Gastroesophageal sphincter (tissue), 4 donors: ENCODE measurements at places on chromosomes 5 and 9.

GRCh38 chr5:151495320-151495719, 47.9 kb downstream of the SLC36A1 start:
- no peak for ATAC-seq

DNA sequence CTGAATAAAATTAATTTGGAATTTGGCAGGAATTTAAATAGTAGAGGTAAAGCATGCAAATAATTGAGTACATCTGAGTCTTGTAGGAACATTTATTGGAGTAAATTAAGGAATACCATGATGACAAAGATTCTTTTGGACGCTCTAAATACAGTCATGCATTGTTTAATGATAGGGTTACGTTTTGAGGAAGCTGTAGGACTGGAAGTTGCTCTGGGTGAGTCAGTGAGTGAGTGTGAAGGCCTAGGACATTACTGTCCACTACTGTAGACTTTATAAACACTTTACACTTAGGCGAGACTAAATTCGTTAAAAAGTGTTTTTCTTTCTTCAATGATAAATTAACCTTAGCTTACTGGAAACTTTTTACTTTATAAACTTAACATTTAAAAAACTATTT, 113.0 kb downstream of the FAM170A start:
- no peak for ATAC-seq

- no peak for ATAC-seq
Measured at GRCh38 chr5:45793638-45794532, 97.7 kb upstream of the HCN1 start.

DNA sequence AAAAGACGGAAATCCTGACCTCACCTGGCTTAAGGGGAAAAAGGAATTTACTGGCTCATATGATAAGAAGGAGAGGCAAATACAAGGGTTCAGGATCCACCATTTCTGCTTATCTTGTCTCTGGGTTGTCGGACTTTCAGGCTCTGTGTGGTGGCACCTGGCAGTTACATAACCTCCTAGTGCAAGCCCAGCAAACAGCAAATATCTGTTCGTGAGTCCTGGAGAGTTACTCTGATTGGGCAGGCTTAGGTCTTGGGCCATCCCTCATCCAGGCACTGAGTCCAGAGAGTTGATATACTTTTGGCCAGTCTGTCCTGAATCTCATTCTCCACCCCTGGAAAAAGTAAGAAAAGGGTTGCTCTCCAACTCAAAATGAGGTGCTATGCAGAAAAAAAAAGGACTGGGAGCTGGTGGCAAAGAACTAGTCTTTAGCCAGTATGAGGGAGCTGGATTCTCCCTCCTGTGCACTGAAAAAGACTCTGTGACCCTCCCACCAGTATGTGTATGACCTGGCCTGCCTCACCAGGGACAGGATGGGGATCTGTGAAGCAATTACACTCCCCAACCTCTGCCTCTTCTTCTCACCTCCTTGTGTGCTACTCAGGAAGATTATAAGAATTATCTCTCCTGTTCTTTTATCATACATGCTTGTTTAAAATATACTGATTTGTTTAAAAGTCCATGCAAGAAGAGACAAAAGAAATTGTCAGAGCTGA, 282.9 kb downstream of the ARHGAP26 start:
- ATAC-seq = no peak

GRCh38 chr5:68954618-68954910, 139.2 kb upstream of the SLC30A5 start:
- no peak for ATAC-seq

- ATAC-seq = no peak
Measured at GRCh38 chr9:132509928-132510874, 72.2 kb upstream of the BARHL1 start.

GRCh38 chr9:34671307-34671706, 8.8 kb upstream of the CCL27 start:
- no peak for ATAC-seq
